ENCODE measurements at places on chromosomes 3 and 15.

- DNase-seq, result no peak
Measured at GRCh38 chr3:35194666-35195065, 444.7 kb upstream of the ARPP21 start.

GRCh38 chr3:169145540-169146178, 517.9 kb downstream of the MECOM start:
- DNase-seq, result no peak

DNA sequence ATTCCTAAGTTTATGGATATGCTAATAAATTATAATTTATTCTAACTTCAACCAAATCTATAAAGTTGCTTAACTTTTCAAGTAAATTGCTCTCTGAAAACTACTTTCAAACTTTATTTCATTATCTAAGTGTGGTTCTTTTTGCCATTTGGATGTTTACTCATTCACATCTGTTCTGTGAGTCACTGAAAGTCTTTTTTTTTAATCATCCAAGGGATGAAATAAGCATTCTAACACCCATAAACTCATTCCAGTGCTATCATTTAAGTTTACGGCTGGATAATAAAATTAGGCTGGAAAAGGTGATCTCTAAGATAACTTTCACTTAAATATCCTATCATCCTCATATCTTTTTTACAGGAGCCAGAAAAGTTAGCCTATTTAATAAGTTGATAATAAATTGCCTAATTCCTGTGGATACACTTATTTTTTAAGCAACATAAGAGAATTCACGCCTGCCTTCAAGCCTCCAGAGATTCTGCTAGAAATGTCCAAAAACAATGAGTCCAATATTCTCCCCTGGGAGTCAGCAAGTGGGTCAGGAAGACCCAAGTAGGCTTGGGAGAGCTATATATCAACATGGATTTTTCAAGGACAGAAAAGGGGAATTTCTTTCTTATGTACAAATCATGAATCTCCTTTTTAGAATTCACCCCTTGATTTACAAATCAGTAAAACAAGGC, 25.8 kb downstream of the SCG3 start:
- no peak for DNase-seq

GRCh38 chr3:191051037-191051436, 148.0 kb upstream of the OSTN start:
- DNase-seq, result no peak

- DNase-seq, result no peak
Measured at GRCh38 chr3:14810070-14810791, 8.5 kb upstream of the FGD5 start.

DNA sequence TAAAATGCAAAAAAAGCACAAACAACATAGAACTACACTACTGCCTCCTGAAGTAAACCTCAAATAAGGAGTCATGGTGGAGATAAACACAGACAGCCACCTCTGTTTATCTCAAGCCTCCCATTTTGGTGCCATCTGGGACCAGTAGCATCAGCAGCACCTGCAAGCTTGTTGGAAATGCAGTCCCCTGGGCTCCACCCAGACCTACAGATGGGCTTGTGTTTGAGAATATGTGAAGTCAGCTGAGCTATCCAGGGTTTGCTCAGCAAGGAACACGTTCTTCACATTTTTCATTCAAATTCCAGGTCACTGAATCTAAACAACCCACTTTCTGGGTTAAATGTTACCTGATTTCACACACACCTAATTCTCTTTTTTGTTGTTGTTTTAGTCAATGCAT, 45.5 kb downstream of the RASGRF1 start:
- DNase-seq, result no peak

DNA sequence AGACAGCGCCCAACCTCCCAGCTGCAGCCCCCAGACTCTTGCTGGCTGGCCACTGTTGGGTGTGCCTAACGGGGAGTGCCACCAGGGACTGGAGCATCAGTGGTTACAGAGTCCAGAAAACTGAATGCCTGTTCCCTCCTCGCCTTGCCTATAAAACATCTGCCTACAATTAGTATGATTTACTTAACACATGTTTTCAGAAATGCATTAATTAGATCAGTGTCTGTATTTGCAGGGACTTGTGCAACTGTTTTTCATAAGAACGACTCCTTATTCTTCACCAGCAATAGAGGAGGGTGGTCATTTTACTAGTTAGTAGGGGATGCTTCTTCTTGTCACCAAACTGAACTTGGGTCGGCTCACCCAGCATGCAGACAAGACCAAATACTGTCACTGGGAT, 248.7 kb downstream of the GABRG3 start:
- no peak for DNase-seq

GRCh38 chr3:112514527-112515128, 15.4 kb upstream of the BTLA start:
- DNase-seq, result no peak

DNA sequence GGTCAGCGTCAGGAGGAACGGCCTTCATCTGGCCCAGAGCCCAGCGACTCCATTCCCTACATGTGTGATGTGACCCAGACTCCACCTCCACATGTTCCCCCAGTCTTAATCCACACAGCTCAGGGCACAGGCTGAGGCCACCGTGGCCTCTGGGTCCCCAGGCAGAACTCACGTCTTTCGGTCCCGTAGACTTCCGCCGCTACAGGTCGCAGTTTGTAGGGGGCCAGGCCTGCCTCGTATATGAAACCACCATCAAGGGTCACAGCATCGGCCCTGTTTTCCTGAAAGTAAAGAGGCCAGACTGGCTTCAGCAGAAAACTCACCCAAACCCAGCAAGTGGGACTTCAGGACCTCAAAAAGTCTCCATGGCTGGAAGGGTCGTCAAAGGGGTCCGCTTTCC, 8.6 kb downstream of the LTF start:
- DNase-seq, result no peak

DNA sequence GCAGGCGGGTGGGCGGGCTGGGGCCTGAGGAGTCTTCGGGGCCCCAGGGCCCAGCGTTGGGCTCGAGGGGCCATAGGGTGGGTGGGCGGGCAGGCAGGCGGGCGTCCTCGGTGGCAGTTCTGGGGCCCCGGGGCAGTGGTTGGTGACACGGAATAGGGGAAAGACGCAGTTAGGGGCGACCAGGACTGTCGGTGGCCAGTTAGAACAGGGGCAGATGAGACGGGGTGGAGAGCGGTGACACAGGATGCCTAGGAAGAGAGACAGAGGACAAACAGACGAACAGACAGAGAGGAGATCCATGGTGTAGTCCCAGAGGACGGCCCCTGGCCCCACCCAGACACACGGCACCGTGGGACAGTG, 36.5 kb downstream of the GRIP2 start:
- DNase-seq, result no peak

DNA sequence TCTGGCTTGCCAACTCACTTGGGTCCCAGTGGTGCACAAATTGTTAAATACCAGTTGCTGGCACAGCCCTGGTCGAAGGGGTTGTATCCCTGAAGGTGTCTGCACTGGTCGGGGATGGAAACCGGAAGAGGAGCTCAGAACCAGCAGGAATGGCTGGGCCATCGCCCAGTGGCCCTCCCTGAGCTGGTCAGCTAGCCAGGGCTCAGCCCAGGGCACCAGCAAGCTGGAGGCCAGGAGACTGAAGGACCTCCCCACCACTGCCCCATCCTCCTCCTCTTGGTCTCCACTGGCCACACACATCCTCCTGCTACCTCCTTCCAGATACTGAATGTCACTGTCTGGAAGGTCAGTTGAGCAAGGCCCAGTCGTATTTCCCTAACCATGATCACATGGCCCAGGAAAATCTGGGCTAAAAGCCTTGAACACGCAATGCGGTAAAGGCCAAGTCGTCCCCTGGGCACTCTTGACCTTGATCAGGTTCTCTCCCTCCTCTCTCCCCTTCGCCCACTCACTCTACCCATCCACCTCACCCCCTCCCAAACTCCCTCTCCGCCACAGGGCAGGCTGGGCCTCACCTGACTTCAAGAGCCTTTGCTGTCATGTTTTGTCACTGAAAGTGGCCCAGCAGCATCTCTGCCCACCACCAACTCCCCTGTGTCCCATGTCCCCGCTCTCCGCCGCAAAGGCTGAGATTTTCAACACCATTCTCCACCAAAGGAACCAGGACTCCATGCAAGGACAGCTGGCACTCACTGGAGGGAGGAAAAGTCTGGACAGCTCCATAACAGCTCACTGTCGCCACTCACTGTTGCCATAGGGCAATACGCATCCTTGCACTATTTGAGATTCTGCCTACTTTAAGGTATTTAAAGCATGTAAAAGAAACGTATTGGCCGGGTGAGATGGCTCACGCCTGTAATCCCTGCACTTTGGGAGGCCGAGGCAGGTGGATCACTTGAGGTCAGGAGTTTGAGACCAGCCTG, 12.1 kb downstream of the ZDHHC19 start:
- DNase-seq, result no peak

- DNase-seq, result no peak
Measured at GRCh38 chr3:104437131-104437750, 929.5 kb upstream of the ALCAM start.

DNA sequence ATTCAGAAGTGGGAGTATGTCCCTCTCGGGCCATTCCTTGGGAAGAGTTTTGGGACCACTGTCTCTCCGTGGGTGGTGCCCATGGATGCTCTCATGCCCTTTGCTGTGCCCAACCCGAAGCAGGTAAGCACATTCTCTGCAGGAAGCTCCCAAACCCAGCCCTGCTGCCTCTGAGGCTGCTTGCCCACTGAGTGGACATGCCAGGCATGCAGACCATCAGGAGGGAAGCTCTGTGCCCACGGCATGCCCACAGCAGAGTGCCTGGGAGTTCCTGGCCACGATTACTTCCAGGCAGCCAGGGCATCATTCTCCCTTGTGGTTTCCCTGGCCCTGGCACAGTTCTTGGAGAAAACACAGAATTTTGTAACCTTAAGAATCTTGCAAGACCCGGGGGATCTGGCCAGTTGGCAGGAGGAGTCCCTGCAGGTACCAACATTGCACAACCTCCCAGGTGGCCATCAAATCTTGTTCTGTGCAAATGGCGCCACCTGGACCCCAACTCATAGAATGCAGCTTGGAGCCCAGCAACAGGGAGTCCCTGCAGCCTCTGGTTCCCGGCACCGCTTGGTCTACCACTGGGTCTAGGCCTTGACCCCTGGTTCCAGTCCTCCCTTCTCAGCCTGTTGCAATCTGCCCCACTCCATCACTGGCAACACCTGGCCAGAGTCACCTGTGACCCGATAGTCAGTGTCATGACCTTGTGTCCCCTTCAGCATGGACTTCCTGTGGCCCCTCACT, 20.4 kb downstream of the FAH start:
- peak; percentile 52 for DNase-seq

GRCh38 chr15:79371591-79371990, 60.5 kb upstream of the MINAR1 start:
- DNase-seq, result no peak

DNA sequence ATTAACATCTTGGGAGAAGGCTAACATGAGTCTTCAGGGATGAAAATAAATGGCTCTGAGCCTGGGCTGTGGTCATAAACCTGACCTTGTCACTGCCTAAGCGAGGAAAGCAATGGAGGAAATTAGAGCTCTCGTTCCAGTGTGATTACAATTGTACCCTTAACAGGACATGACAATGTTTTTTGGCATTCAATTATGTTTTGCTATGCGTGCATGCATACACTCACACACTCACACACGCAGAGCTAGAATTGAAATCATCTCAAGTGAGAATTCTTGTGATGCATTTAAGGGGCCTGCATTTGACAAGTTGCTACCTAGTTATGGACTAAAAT, 24.1 kb downstream of the ZNF80 start:
- DNase-seq, result no peak

GRCh38 chr3:166685246-166685645, 694.9 kb downstream of the ZBBX start:
- no peak for DNase-seq

DNA sequence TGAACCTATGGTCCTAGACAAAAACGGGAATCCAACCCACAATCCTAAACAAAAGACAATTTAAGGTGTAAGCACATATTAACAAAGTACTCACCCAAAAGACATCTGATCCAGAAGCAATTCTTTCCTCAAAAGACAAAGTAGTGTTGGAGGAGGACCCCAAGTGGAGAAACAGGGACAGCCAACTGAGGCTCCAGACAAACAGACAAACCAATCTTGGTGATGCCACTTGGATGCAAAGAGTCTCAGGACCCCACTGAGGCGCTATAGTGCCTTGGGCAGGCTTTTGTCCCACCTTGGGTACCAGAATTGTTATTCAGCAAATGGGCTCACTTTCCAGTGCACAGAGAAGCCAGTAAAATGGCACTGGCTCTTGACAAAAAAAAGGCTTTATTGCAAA, 613.8 kb downstream of the DIPK2A start:
- no peak for DNase-seq

DNA sequence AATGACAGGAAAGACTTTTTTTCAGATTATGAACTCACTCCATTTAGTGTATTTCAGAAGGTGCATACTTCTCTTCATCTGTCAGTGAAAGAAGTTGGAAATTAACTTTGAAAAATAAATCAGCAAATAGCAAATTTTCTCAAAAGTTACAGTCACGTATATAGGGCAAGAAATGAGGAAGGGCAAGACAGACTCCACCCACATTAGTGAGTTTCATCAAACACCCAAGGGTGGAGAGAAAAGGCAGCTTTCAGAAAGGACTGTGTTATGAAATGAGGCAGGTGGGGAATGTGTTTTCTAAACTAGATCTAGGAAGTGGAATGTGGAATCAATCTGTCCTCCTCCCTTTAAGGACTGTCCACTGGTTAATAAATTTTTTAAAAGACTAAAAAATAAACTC, 2.9 kb downstream of the SLC22A13 start:
- no peak for DNase-seq

DNA sequence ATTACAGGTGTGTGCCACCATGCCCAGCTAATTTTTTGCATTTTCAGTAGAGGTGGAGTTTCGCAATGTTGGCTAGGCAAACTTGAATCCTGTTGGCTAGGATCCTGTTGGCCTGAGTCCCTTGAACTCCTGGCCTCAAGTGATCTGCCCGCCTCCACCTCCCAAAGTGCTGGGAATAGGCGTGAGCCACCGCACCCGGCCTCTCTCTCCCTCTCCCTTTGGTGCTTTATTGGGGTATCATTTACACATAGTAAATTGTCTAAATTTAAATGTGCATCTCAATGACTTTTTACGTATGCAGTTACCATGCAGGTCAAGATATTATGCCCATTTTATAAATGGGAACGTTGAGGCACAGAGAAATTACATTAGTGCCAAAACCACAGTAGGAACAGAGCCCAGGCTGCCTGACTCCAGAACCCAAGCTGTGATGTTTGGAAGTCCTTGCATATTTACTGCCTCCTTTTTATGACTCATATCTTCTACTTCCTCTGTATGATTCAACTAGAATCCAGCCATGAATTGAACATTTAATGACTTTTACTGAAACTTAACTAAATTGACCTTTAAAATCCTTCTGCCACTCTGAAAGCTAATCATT, 34.0 kb upstream of the RPP14 start:
- no peak for DNase-seq

DNA sequence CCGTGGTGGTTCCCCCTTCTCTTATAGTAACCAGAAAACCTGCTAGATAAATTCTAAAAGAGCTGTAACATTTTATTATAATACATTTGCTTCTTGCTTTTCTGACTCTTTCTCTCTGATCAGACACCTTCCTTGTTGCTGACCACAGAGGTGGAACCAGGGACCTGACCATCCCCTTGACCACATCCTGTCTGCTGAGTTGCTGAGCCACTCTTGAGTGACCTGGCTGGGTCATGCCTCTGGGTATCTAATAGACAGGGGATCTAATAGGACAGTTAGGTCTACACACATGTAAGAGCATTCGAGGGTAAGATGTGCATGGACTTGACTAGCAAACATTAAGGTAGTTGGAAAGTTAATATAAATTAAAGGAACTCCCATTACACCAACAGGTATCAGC, 22.8 kb upstream of the TRIM59 start:
- DNase-seq, result no peak
